ENCODE measurements at places on chromosomes 12 and 14. TPM values are rescaled to one million over a fixed set of nuclear protein-coding genes. Genes with fewer than 3 reads are reported as not detected.
A peak's percentile ranks its signal among the peaks of the same experiment; 100 is the strongest.

DNA sequence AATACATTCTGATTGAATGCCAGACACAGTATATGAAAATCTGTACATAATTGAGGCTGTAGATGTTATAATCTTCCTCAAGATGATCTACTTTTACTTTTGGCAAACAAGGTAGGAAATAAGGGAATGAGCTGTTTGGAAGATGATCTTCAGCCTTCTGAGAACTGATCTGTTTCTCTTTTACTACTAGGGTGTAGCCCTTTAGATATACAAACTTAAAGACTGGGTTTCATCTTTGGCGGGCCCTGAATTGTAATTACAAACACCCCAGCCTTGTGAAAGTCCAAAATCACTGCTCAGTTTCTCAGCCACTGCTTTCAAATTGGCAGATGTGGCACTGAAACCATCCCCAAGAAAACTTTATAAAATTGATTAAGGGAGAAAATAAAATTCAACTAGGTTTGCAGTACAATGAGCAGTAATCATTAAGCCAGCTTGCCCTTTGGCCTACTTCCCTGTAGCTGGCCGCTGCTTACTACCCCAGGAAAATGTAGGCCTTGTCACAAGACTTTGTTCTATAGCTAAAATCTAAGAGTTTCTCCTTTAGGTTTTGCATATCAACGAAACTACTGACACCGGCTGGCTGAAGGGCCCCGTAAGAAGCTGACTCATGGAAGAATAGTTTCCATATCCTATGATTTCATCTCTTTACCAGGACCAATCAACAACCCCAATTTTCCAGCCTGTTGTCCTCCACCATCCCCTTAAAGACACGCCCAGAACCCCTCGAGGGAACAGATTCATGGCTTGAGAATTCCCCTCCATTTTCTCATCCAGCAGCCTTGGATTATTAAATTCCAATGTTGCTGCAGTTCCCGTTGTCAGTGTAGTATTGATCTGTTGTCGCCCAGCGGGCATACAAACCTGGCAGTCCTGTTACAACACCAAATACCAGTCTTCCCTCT is 210.8 kb downstream of the PCNX1 start:
- peaks cover 50% of the 10 kb centered on the region for H3K4me1 ChIP-seq
- H3K36me3 ChIP-seq, result peaks cover 40% of the 10 kb centered on the region
- DNase-seq, result peak; percentile 87
- peak overlapping the region; percentile 89 for H3K27ac ChIP-seq

DNA sequence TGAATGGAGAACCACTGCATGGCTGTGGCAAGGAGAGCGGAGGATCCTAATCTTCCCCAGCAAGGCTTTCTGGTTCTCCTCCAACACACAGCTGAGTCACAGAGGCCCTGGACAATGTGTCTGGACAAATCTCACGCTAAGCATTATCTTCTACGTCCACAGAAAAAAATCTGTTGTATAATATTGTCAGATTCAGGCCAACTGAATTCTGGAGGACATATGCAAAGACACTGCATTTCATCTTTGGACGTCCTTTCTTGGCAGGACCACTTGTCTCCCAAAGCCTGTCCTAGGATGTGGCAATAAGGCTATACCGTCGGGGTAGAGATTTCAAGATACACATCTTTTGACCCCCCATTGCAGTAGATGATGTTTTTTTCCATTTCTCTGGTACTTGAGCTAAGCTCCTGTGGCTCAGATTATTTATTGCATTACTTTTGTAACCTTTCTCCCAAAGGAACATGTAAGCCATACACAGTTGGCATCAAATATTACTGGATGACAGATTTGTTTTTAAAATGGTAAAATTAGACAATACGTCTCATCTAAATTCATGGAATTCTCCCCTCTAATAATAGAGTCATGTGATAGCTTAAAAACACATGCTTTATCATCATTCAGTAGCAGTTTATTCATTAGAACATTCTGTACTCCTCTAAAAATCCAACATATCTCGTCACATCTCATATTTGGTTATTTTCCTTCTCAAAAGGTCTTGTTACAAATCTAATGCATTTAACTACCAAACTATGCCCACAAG is 19.4 kb downstream of the LMO3 start:
- H3K4me1 ChIP-seq, result peaks cover 62% of the 10 kb centered on the region
- H3K27ac ChIP-seq, result peak overlapping the region; percentile 65
- peak overlapping the region; percentile 28 for H3K4me3 ChIP-seq
- no peaks in the 10 kb centered on the region for H3K27me3 ChIP-seq
- DNase-seq, result peak; percentile 84

IRAK3 gene
- total RNA-seq, result 1.3 TPM

DNA sequence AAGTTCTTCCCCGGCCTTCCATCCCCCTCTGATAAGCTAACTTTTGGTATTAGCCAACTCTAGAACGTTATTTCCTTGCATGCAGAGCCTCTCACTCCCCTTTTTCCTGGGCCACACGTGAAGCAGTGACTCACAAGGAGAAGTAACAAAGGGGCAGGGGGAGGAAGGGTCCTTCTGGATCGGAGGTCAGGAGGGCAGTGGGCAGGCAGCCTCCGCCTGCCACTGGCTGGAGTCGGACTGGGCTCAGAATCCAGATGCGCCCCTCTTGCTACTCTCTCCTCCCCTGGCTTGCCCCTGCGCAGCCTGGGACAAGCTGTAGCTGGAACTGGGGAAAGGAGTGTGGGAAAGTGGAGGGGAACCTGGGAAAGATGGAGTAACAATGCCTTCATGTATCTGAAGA is 55.0 kb downstream of the TPCN1 start:
- no peak overlapping the region for H3K27ac ChIP-seq
- DNase-seq, result no peak
- H3K4me3 ChIP-seq, result no peak overlapping the region
- H3K4me1 ChIP-seq, result peaks cover 16% of the 10 kb centered on the region

DNA sequence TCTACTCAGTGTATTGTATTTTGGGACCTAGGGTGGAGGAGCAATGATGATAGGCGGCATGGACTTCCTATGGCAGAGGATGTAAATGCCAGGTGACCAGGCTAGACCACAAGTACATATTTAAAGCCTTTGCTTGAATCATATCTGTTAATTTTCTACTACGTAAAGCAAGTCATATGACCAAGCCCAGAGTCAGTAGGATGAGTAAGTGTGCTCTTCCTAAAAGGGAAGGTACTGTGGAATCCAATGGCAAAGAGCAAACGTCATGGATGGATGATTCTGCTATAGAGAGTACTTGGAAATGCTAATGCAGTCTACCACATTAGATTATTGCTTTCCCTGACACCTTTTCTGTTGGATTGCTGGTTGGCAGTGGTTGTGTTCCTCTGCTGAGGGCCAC is 16.8 kb downstream of the GPATCH2L start:
- H3K4me1 ChIP-seq, result peaks cover 13% of the 10 kb centered on the region
- peak overlapping the region; percentile 16 for H3K27ac ChIP-seq
- no peak overlapping the region for H3K4me3 ChIP-seq
- H3K27me3 ChIP-seq, result no peaks in the 10 kb centered on the region
- DNase-seq, result no peak

DNA sequence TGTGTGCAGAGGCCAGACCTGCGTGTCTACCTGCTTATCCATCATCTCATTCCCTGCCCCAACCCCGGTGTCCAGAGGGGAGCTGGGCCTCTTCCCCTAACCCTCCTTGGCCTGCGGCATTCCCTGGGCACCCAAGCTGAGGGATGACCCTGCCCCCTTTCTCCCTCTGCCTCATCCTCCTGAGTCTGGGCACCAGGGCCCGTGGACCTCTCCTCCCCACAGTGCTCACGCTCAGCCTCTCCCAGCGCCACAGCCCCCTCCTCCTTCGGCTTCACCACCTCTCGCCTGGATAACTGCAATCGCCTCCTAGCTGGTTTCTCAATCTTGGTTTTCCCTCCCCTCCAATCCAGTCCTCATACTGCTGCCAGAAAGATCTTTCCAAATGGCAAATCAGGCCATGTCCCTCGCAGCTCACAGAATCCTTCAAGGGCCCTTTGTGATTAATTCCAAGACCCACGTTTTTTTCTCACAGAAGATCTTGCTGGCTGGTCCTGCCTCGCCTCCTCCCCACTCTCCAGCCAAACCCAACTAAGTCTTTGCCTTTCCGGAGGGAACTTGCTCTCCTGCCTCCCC is 16.2 kb downstream of the IRF2BPL start:
- H3K27ac ChIP-seq, result no peak overlapping the region
- no peaks in the 10 kb centered on the region for H3K4me1 ChIP-seq
- H3K27me3 ChIP-seq, result peaks cover 14% of the 10 kb centered on the region
- no peaks in the 10 kb centered on the region for H3K36me3 ChIP-seq

ADCY4 gene
- 0.47 TPM for total RNA-seq

- H3K27me3 ChIP-seq, result peaks cover 9% of the 10 kb centered on the region
- H3K36me3 ChIP-seq, result no peaks in the 10 kb centered on the region
- peak overlapping the region; percentile 36 for H3K27ac ChIP-seq
Observed at GRCh38 chr12:116317986-116318575, 40.6 kb upstream of the MED13L start.

DNA sequence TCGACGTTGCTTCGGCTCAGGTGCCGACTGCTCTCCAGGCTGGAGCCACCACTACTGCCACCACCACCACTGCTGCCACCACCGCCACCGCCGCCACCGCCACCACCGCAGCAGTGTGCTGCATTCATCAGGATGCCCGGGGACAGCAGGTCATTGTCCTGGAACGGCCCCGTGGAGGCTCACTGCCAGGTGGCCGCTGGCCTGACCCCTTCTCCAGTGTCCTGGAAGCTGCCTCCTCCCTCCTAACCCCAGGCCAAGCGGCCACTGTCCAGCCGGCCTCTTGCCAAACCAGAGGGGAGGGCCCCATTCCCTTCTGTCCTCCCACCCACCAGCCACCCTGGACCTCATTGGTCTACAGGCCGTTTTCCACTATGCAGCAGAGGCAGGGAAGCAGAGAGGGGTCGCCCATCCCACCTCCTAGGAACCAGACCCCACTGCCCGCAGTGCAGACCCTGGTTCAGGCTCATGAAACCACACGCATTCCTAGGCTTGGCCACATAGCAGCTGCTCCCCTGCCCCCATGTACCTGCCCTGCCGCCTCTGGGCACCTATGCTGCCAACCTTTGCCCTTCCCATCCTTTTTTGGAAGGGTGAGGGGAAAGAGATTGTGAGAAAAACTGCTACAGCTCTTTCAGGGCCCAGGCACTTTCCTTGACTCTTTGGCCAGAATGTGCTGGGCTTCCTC is 15.2 kb downstream of the ARL6IP4 start:
- H3K27me3 ChIP-seq, result peaks cover 9% of the 10 kb centered on the region
- DNase-seq, result no peak
- H3K36me3 ChIP-seq, result no peaks in the 10 kb centered on the region
- H3K4me3 ChIP-seq, result no peak overlapping the region
- no peak overlapping the region for H3K27ac ChIP-seq

MYF5 gene
- total RNA-seq, result not detected

DNA sequence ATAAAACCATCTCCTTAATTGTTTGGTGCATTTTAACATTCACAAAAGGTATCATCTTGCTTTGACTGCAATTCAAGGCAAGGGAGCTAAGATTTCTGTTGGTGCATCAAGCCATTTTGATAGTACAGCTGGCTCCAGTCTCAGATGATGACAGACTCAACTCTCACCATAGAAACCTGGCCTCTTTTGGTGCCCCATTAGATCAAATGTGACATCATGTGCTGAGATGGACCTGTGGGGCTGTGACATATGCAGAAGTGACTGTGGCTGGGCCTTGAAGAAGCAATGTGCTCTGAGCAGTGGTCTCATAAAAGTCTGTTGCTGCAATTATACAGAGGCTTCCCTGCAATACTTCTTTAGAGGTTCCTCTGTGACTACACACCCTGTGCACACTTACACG is 88.4 kb downstream of the SLC2A13 start:
- no peaks in the 10 kb centered on the region for H3K4me1 ChIP-seq
- no peaks in the 10 kb centered on the region for H3K27me3 ChIP-seq
- no peak overlapping the region for H3K4me3 ChIP-seq
- no peak for DNase-seq
- H3K27ac ChIP-seq, result no peak overlapping the region
- H3K36me3 ChIP-seq, result no peaks in the 10 kb centered on the region

ERP27 gene
- total RNA-seq, result not detected

TAS2R19 gene
- total RNA-seq, result 0.66 TPM

DNA sequence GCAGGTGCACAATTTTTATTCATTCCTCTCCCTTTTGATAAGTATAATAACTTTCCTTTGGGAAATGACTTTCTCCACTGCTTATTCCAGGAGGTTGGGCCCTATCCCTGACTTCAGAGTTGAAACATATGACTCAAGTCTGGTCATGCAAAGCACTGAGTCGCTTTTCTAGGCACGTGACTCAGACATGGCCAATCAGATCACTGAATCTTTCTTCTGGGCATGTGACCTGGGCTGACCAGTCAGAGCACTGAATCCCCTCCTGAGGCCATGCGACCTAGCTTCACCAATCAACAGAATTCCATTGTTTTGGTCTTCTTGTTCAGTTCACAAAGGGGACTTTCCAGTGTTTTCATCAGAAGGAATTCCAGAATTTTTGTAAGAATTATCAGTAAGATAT is 377.1 kb upstream of the KITLG start:
- no peaks in the 10 kb centered on the region for H3K27me3 ChIP-seq
- no peak overlapping the region for H3K4me3 ChIP-seq

DNA sequence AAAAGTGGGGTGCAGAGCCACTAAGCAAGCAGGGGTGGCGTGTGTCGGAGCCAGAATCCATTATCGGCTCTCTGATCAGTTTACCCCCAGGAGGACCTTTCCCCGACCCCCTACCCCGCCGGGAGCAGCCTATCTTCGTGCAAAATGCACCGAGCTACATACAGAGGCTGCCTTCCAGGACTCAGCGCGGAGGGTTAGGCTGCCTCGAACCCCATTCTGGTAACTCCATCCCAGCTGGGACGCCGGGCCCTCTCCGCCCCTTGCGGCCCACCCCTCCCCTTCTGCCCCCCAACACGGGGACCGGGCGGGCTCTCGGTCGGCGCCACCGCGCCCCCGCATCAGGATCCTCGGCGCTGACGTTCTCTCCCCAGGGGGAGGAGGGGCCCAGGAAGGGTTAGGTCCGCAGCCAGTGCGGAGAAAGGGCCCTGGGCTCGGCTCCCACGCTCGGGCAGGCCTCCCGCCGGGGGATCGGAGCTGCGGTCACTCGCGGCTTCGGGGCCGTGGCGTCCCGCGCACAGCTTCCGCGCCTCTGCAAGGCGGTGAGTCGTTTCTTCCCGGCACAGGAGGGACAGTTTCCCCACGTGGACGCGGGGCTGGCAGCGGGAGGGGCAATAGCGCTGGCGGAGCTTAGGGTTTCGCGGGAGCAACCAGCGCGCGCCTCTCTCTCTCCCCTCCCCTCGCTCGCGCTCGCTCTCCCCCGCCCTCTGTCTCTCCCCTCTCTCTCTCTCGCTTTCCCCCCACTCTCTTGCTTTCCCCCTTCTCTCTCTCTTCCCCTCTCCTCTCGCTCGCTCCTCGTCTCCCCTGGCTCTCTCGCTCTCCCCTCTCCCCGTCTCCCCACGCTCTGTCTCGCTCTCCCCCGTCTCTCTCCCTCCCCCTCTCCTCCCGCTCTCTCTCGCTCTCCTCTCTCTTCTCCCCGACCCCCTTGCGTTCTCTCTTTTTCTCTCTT is 12.5 kb upstream of the MAP3K9 start:
- H3K4me3 ChIP-seq, result peak overlapping the region; percentile 83
- DNase-seq, result peak; percentile 33
- no peaks in the 10 kb centered on the region for H3K27me3 ChIP-seq
- H3K4me1 ChIP-seq, result peaks cover 48% of the 10 kb centered on the region
- H3K36me3 ChIP-seq, result no peaks in the 10 kb centered on the region
- H3K27ac ChIP-seq, result peak overlapping the region; percentile 33

- peaks cover 2% of the 10 kb centered on the region for H3K27me3 ChIP-seq
- peaks cover 39% of the 10 kb centered on the region for H3K4me1 ChIP-seq
- peak overlapping the region; percentile 80 for H3K4me3 ChIP-seq
- H3K36me3 ChIP-seq, result no peaks in the 10 kb centered on the region
- H3K27ac ChIP-seq, result peak overlapping the region; percentile 99
- peak; percentile 96 for DNase-seq
Observed at GRCh38 chr12:6229224-6230218, 29.3 kb downstream of the CD9 start.

Data from HFFc6 (cell line).